ENCODE measurements at places on chromosomes 2 and 18. TPM values are rescaled to one million over a fixed set of nuclear protein-coding genes. Genes with fewer than 3 reads are reported as not detected.
A peak's percentile ranks its signal among the peaks of the same experiment; 100 is the strongest.

- DNase-seq, result no peak
Measured at GRCh38 chr18:9177031-9177430, 40.5 kb downstream of the ANKRD12 start.

DNA sequence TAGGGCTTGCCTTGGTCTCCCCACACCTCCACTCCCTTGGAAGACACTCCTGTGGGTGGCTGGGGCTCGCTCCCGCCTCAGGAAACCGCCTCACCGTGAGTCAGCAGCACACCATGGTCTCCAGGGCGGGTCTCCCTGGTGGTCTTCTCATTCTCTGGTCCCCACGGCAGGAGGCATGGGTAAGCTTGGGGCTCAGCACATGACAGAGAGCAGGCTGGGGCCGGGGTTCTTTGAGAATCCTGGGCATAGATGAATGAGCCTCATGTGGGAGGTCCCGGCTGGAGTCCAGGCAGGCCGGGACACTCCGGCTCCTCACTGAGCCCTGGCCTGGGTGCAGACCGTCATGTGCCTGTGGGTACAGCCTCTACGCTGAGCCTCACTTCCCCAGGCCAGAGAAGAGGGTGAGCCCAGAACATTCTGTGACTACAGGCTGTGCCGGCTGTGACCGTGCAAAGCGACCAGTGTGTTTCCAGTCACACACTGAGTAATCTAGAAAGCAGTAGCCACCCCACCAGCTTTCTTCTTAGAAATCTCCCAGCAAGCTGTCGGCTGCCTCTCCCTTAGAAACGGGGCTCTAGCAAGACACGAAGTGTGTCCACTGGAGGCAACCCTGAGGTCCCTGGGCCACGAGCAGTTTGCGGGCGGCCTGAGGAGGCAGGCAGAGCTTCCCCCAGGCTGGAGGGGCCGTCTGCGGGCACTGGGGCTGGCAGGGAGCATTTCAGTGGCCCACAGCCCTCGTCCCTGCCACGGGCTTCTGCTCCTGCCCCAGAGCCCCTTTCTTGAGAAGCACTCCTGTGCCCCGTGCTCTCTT lies 93.1 kb downstream of the RHOB start:
- no peak for DNase-seq

DNA sequence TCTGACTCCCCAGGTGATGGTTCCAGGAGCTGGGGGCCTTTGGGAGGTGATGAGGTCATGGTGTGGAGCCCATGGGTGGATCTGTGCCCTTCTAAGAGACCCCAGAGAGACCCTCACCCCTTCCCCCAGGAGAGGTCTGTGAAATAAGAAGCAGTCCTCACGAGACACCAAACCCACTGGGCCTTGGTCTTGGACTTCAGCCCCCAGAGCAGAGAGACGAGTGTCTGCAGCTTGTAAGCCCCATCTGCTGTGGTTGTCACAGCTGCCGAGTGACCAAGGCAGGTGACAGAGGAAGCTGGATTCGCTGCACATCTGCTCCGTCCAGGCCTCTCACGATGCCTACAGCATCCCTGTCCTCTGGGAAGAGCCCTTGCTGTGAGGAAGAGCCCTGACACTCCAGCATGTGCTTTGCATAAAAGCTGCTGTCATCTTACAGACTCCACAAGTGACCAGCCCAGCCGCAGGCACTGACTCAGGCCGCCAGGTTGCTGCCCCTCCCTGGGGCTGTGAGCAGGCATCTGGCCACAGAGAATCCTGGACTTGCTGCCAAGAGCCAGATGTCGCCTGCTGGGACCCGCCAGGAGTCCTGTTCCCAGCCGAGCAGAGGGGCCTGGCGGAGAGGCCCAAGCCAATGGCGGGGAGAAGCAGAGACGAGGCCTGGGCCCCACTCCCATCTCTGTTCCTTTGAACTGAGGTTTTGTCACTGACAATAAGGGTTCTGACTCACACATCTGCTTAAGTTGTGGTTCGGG lies 150.8 kb downstream of the PXDN start:
- peak; percentile 92 for DNase-seq

The MTIF2 gene
- 46.5 TPM for total RNA-seq

The IL37 gene
- 2.6 TPM for total RNA-seq

DNA sequence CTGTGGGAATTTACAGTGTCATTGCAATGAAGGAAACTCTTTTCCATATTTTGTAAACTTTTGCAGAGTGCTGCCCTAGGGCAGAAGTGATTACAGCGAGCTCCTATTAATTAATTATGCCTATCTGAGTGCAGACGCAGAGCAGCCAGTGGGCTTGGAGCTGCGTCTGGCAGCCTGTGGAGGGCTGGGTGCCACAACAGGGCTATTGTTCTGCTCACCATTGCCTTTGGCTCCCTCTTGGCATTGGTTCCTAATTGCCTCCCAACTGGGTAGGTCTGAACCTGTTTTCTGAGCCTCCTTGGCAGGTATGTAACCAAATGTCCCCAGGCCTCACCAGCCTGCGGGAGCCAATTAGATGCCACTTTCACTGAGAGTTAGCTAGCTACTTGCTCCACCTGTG lies 25.6 kb upstream of the ITGB6 start:
- peak; percentile 22 for DNase-seq

The VAMP5 gene
- not detected for total RNA-seq

DNA sequence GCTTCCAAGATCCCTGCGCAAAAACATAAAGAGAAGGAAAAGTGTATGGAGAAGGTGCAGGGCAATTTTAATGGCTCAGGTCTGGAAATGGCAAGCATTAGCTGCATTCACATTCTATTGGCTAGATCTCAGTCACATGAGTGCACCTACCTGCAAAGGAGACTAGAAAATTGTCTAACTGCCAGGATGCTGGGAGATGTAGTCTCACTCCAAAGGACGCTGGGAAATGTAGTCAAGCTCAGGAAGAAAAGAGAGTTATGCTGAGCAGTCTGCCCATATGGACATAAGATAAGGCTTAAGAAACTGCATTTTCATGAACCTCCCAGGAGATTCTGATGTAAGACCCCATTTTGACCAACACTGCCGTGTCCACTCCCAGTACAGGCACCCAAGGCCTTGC lies 9.5 kb upstream of the KLHL29 start:
- DNase-seq, result peak; percentile 49

DNA sequence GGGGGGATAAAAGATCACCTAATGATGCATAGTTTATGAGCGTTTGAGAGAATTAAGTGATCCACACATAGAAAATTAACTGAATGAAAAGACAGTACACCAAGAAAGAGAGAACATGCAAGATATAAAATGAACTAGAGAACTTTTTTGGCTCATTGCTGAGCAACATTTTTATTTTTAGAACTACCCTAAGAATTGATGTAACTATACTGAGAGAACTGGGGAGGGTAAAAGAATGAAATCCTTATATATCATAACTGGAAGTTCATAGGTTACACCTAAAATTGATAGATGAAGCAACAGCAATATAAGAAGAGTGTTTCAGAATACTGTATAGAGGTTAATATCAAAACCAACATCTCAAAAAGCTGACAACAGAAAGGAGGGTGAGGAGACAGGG lies 55.6 kb downstream of the USP34 start:
- no peak for DNase-seq

The IL36G gene
- 0.62 TPM for total RNA-seq

The LIMS1 gene
- total RNA-seq, result 58.9 TPM

DNA sequence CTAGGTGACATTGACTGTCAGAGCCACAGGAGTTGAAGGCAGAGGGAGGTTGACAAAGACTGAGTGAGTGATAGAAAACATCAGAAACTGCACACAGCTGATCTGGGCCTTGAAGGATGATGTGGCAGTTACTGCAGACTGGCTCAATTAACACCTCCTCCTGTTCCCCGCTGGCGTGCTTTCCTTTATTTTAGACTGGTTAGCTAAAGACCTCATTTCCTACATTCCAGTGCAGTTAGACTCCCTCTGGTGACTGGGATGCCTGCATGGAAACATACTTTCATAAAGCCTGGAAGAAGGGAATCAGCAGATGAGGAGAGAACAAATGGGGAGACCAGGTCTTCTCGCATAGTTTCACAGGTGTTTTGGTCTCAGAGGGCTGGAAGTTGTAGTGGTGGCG lies 7.1 kb downstream of the TPGS2 start:
- DNase-seq, result no peak

The PTPRN gene
- not detected for total RNA-seq

The FAP gene
- not detected for total RNA-seq

DNA sequence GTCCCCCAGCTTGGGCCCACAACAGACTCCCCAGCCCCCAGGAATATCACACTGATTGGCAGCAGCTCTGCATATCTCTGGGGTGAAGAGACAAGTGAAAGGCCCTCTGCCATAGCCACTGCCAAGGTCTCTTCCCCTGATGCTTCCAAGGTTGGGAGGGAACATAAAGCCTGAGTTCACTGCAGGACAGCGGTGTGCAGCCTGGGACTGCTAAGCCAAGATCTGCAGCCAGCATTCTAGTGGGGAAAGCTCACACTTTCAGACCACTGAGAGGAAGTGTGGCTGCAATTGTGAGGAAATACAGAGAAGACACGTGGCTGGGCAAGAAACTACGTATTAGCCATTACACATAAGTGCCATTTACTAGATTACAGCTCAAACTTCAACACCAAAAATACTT lies 100.7 kb downstream of the MAIP1 start:
- DNase-seq, result no peak
